ENCODE measurements at places on chromosomes 5 and 9.

- DNase-seq: no peak
Measured at GRCh38 chr9:124007565-124008302, 3.8 kb upstream of the LHX2 start.

GRCh38 chr5:3786165-3786564, 190.5 kb downstream of the IRX1 start:
- DNase-seq: no peak

GRCh38 chr9:107342476-107343161, 59.5 kb downstream of the RAD23B start:
- no peak for DNase-seq

GRCh38 chr9:111915425-111915758, 18.8 kb downstream of the UGCG start:
- no peak for DNase-seq

DNA sequence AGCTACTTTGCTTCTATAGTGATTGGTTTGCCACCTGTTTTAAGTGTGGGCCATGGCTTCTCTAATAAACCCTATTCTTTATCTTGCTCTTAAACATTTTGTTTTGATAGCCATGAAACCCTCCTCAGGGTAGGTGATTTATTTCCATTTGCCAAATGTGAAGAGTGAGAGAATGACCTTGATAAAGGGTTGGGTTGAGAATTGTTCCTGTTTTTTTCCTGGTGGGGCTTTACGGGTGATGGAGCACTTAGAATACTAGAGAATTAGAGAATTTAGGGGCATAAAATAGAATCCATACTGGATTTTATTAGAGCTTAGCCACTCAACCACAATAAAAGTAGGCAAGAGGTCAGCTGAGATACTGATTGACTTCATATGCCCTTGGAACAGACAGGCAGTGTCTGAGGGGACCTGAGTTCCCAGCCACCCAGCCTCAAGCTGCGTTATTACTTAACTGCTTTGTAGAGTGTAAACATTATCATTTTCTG, 68.9 kb downstream of the COMMD10 start:
- no peak for DNase-seq

GRCh38 chr9:18184401-18184800, 289.6 kb upstream of the ADAMTSL1 start:
- no peak for DNase-seq

DNA sequence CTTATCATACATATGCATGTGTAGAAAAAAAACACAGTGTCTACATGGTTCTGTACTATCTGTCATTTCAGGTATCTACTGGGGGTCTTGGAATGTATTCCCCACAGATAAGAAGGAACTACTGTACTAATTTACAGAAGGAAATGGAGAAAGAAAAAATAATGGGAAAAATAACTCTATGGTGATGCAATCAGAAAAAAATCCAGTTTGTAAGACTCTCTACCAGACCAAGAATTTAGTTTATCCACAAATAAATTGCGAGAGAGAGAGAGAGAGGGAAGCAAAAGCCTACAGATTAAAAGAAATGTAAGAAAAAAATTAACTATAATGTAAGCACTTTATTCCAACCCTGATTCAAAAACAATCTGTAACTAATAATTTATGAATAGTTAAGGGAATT, 708.6 kb upstream of the ZNF608 start:
- DNase-seq: no peak

GRCh38 chr9:136673975-136674785, 11.5 kb downstream of the EGFL7 start:
- no peak for DNase-seq

DNA sequence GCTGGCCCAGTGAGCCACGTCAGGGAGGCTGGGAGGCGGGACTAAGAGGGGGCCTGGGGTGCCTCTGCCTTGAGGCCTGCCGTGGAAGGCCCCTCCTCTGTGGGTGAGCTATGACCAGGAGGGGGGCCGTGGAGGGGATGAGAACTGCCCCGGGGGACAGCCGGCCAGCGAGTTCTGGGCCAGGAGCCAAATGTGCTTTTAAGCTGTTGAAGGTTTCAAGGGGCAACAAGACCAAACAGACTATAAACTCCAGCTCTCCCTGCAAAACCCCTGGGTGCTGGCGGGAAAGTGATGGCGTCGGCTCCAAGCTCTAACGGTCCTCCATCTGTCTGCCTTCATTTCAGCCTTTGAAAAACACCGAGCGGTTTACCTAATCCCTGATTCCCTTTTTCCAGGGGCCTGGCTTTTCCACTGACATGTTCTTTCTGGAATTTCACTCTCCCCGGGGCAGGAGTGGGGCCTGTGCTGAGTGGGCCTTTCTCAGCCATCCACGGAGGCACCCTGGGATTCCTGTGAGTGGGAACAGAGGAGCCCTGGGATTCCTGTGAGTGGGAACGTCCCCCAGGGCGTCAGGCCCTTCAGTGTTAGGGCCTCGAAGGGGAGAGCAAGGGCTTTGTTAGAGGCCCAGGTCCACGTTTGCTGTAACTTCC, 65.6 kb downstream of the COL5A1 start:
- no peak for DNase-seq

GRCh38 chr9:79663300-79663699, 91.5 kb downstream of the TLE4 start:
- DNase-seq: no peak
